Stimulated activated CD4-positive, alpha-beta T cell treated with anti-CD3 and anti-CD28 coated beads, Interleukin-15, amount 100 ng/mL, for 24 hours (primary cell): ENCODE measurements at places on chromosomes 12 and 14.

GRCh38 chr14:74599321-74599761 lies 12.7 kb downstream of the LTBP2 start:
- DNase-seq: no peak

DNA sequence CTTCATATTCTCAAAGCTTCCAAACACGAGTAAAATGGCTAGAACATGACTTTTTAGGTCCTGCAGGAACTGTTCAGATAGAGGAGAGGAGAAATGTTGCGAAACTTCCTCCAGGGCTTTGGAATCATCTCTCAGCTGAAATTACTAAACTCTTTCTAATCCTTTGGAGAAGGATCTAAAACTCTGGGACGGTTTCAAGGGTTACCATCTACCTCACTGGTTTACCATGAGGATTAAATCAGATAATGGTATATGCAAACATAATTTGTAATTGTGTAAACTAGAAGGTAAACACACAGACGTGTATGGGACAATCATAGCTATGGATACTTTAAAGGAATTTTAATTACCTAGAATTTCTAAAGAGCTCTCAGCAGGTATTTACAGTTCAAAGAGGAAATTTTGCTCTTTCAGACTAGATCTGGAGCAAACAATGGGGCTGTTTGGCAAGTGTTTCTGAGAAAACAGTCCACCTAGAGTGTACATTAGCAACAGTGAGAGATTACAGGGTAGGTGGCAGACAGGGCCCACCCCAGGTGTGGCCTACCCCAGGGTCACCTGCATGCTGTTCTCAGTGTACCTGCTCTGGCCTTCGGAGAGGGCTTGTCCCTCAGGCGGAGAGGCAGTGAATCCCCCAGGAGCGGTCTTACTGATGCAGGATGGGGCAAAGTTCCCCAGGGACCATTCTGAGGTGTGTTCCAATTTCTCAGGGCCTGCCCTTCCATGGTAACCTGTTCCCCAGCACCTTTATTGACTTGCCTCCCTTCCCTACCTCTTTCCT lies 124.7 kb upstream of the MAX start:
- DNase-seq: no peak

DNA sequence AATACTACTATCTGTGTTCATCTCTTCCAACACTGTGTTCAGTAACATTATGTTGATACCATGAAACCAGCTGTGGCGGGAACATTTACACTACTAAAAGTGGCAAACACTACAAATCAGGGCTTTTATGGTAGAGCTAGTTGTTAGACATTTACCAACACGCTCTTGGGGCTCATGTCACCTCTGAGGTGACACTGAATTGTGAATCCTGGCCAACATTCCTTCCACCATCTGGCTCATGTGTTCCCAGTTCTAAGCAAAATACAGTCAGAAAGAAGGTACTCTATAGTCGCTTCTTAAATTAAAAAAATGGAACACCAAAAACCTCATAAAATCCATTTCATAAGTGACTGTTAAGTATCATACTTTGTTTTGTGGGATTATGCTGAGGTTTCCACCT lies 436.6 kb downstream of the FUT8 start:
- DNase-seq: no peak

DNA sequence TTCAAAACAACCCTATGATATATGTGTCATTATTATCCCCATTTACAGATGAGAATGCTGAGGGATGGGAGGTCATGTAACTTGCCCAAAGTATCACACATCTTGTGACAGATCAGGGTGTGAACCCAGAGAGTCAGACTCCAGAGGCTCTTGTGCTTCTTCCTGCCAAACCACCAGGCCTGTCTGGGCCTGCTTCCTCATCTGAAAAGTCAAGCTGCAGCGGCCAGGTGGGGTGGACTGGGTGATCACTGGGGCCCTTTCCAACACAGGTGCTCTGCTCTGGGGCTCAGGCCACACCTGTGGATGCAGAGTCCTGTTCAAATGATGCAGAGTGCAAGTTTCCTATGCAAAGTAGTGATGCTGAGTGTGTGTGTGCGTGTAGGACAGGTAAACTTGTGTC lies 26.7 kb downstream of the TSPAN11 start:
- no peak for DNase-seq

DNA sequence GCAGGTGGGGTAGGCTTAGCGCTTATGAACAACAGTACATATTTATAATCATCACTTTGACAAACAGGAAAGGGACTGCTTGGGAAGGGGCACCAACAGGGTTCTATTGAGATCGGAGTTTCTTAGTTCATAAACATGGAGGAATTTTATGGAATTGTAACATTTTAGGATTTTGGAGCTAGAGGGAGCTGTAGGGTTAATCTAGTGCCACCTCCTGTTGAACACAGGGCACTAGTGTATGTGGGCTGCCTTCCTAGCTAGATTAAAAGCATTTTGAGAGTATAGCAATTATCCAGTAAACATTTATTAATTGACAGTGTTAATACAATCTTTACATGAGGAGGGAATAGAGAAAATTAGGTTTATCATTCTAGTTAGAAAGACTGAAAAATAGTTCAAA lies 23.1 kb upstream of the TBC1D30 start:
- DNase-seq: no peak

GRCh38 chr14:85296456-85297210 lies 233.3 kb upstream of the FLRT2 start:
- DNase-seq: no peak

GRCh38 chr14:84657911-84658310 lies 872.0 kb upstream of the FLRT2 start:
- no peak for DNase-seq

- DNase-seq: no peak
Measured at GRCh38 chr14:50056435-50056834, 59.9 kb downstream of the VCPKMT start.

GRCh38 chr14:75877292-75877691 lies 104.5 kb downstream of the TGFB3 start:
- no peak for DNase-seq

- DNase-seq: no peak
Measured at GRCh38 chr12:47803191-47803875, 16.4 kb downstream of the HDAC7 start.

DNA sequence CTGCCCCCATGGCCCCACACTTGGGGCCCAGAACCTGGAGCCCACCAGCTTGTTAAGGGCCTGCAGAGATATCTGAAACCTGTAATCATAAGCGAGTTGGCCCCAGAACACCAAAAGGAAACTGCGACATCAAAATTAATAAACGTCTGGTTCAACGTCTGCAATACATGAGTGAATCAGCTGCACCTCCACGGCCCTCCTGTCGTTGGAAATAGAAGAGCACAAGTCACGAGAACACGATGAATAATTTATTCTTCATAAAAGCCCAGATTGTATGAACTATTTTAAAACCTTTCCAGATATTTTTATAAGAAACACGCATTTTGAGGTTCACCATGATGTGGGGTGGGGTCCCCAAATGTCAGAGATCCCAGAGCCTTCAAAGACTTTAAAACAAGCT lies 9.7 kb upstream of the CMKLR1 start:
- no peak for DNase-seq

DNA sequence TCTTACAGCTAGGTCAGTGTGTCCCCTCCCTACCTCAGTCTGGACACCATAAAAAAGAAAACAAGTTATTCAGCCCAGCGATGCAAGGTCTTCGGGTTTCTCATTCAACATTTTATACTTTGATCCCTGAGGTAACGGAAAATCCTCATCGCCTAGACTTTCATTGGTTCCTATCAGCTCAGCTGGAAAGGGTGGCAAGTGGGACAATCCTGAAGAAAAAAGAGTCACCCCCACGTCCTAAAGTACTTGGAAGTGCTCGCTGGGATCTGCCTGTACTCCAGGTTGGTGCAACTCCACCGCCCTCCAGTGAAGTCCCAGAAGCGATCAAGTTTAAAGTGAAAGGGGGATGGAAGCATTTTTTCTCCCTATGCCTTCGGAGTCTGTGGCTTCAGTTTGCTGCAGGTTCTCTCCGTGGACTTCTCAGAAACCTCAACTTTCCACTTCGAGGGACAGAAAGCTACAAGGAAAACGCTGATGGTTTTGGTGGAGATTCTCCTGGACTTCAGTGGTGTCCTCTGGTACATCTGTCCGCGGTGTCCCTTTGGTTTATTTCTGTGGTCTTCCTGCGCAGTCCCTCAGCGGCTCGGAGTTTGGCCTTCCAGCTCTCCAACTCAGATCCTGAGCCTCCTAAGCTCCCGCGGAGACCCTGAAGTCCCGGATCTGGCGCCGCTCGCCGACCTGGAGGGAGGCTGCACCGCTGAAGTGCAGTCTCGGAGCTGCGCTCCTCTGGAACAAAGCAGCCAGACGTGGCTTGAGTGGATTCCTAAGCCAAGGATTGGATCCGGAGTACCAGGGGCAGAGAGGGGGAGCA lies 1.8 kb upstream of the LRFN5 start:
- DNase-seq: no peak

DNA sequence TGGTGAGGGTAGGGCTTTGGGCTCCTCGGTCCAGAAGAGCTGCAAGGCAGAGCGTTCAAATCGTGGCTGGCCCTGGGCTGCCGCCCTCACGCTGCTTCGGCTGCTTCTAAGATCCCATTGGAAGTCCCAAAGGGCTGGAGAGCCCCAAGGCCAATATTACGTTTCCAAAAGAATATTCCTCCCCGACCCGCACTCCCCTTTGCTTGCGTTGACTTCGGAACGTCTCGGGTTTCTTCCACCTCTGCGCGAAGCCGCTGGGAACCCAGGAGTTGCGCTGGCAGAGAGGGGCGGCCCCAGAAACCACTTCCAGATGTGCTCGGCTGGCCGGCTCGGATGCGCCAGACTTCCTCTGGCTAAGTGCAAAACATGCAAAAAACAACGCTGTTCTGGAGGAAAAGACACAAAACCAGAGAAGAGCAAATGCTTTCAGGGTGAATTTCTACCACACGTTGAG lies at the start of gene GLT8D2:
TSS of gene GLT8D2 (minus strand) at position 285 of the 454 bp plus-strand sequence. CDS start 30,539 bp downstream, outside the sequence.
- DNase-seq: peak; percentile 24

DNA sequence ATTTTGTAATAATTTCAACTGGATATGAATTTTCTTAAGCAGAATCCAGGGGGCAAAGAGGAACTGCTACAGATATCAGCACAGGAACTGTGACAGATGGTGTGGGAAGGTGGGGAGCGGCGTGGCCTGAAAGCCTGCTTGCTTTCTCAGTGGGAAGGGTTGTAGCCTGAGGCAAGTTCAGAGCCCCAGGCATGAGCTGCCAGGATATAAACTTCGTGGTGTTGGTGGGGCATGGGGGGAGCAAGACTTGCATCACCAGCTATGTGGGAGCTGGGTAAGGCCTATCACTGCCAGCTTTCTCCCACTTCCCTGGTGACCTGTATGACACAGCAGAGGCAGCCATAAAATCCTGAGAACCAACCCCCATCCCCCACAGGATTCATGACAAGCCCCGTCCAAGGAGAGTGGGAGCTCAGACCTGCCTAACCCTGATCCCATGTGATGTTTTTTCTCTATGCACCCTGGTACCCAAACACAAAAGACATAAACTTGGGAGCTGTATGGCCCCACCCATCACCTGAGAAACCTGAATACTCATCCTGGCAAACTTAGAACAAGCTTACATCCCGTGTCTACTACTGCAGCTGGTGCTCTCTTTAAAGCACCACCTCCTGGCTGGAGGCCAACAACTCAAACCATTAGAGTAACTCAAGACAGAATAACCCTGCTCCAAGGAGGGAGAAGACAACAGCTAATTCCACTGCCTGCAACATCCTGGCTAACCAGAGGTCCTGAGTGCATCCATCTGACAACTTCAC lies 16.5 kb downstream of the CLEC1A start:
- DNase-seq: no peak

GRCh38 chr12:28222081-28222700 lies 31.9 kb downstream of the CCDC91 start:
- DNase-seq: peak; percentile 82

DNA sequence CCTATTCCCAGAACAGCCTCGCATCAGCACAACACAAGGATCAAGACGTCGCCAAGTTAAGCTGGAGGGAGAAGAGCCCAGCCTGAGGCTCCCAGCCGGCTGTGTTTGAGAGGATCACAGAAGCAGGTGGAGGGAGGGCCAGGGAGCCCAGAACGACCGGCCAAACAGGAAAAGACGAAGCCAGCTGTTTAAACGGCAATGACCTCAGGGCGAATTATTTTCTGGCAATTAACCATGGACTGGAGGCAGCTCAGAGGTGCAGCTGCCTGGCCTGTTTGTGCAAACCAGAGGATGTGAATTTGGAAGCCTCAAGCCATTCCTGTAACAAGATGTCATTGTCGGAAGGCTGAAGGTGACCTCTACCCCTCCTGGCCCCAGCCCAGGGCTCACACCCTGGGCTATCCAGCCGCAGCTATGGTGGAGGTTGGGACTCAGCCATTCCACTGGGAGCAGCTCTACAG lies 175.8 kb upstream of the PRMT8 start:
- no peak for DNase-seq

- no peak for DNase-seq
Measured at GRCh38 chr12:71195338-71195896, 37.6 kb upstream of the TSPAN8 start.

GRCh38 chr12:117563706-117564105 lies 202.3 kb upstream of the NOS1 start:
- no peak for DNase-seq

DNA sequence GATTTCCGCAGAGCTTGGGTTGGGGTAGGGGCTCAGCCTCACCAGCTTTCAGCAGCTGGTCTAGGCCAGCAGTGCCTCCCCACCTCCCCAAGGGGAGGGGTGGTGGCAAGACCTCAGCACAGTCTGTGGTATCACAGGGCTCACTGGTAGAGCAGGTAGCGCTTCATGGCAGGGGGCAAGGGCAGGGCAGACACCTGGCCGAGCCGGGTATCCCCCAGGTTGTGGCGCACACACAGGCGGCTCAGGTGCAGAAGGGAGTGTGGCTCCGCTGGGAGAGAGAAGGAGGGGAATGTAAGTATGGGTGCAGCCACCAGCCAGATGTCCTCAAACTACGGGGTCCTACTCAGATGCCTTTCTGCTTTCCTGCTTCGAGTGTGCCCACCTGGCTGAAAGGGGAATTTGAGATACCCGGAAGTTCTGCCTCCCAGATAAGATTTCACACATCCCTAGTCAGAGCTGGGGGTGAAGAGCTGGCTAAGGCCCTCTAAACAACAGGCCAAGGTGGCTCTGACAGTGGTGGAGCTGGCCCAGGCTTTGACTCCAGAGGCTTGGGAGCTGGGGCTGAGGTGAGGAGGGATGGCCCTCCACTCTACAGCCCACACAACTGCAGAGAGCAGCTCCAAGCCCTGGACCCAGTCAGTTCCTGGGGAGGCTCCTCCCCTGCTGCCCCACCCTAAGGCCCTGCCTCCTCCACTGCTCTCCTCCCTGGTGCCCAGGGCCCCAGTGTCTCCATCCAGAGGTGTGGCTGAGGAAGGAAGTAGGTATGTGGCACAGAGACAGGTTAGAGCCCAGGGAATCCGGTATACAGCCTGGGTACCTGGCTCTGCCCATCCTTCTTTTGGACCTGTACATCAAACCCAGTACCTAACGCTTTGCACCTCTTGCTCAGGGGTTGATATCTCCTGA lies 1.8 kb downstream of the SPSB2 start:
- DNase-seq: peak; percentile 73

- DNase-seq: no peak
Measured at GRCh38 chr12:116707751-116708150, 30.1 kb downstream of the SPRING1 start.

GRCh38 chr12:51863933-51864832 lies 15.7 kb upstream of the FIGNL2 start:
- peak; percentile 60 for DNase-seq

GRCh38 chr12:47433876-47434275 lies 272.0 kb downstream of the RPAP3 start:
- DNase-seq: no peak

GRCh38 chr12:113858841-113859386 lies 107.2 kb downstream of the RBM19 start:
- DNase-seq: no peak

GRCh38 chr12:79698966-79699365 lies 8.2 kb upstream of the PAWR start:
- no peak for DNase-seq

- no peak for DNase-seq
Measured at GRCh38 chr12:22064968-22065367, 18.9 kb downstream of the CMAS start.

GRCh38 chr12:93214523-93215289 lies 163.0 kb upstream of the NUDT4 start:
- DNase-seq: no peak
